ENCODE measurements at places on chromosomes 2 and 18.

DNA sequence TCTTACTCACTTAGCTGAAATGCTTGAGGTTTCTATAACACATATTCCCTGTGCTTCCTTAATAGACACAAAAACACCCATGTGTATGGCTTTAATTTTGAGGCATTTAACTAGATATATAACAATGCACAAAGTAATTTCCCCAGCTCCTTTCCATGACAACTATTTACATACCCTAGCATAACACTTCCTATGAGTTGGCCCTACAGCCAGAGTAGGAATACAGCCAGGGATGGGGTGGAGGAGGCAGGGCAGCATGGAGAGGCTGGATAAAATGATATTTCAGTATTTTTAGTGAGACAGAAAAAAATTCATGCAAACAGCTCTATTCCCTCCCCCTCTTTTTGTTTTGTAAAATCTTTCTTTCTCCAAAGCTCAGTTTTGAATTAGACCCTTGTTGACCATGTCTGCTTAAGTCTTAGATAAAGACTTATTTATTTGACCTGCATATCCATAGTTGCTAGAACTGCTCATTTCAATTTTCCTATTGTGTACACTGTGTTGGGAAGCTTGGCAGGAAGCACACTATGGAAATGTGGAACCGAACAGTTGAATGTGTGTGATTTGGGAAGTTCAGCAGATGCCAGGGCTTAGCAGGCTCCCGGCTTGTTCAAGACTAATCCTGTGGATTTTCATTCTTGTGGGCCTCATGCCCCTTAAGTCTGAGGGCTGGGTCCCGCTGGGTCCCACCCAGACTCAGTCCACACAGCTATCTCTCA is 11.2 kb upstream of the B3GNT2 start:
- DNase-seq = no peak

DNA sequence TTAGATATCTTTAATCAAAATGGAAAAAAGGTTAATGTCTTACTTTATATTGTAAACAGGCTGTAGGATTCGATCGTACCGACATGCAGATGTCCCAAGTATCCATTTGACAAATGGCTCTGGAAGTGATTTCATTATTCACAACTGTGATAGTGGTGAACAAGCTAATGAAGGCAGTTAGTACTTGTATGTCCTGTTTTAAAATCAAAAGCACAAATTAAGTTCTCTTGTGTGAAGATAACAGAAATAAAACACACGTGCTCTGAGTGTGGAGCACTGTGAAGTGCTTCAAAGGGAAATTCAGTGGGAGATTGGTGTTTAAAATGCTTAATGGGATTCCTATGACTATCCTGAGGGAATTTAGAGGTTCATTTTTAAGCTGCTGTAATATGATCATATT is 8.6 kb upstream of the LRP1B start:
- no peak for DNase-seq

GRCh38 chr2:240631548-240632305 is 6.4 kb downstream of the GPR35 start:
- DNase-seq = no peak

DNA sequence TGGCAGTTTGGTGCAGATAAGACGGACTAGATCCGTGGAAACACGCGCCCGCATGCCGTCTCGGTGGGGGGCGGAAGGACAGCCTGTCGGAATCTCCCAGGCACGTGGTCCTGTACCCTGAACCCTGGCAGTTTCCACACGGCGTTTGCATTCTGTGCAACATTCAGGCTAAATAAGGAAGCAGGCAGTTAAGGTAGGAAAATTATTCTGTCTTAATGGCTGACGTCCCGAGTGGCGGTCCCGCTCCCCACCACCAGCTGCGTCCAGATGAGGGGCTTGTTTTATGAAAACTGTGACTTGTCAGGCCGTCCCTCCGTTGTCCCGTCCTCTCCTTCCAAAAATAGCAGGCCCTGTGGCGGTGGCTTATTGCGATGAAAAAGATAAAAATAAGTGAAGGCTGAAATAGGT is 120.2 kb downstream of the NFATC1 start:
- DNase-seq = no peak

GRCh38 chr18:37364237-37364636 is 201.4 kb downstream of the CELF4 start:
- DNase-seq = no peak

Data from stimulated activated CD8-positive, alpha-beta memory T cell treated with anti-CD3 and anti-CD28 coated beads, Interleukin-4, amount 100 ng/mL, for 1 hour (primary cell).